ENCODE measurements at places on chromosomes 12 and 14. TPM values are rescaled to one million over a fixed set of nuclear protein-coding genes. Genes with fewer than 3 reads are reported as not detected.

Gene CIROP
- total RNA-seq: 1.0 TPM

Gene LMNTD1
- not detected for total RNA-seq

Gene VDR
- total RNA-seq: 9.8 TPM

Gene NTN4
- 28.6 TPM for total RNA-seq

DNA sequence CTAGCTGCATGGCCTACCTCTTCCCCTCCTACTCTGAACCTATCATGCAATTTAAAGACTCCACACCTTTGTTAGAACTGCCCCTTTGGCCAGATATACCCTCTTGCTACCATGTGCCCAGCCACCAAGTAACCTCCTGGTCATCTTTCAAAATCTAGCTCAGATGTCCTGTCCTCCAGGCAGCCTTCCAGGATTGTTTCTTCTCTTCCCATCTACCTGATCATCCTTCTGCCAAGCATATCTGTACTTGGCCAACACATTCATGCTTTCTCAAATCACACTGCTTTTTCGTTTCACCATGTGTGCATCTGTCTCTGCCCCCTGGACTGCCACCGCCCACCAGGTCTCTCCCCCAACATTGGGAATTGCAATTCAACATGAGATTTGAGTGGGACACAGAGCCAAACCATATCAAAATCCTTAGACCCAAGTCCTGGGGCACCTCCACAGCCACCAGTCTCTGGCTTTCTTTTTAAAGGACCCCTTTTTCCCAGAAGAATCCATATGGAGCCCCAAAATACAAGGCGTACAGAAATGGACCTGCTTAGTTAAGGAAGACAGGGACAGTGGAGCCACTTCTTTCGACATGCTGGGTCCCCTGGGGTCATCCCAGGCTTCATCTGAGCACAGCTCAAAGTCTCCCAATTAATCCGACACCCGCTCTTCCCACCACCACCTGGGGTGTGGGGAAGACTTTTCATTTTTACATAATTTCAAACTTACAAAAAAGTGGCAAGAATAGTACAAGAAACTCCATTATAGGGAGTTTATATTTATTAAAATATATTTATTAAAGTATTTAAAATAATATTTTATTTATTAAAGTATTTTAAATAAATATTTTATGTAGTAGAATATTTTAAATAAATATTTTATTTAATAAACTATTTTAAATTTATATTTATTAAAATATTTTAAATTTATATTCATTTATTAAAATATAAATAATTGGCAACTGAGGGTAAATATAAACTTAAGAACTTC lies 7.9 kb upstream of the CMKLR1 start:
- no peak for DNase-seq
- no peaks in the 10 kb centered on the region for H3K36me3 ChIP-seq
- no peaks in the 10 kb centered on the region for H3K4me1 ChIP-seq

GRCh38 chr14:75917946-75918335 lies 63.9 kb downstream of the TGFB3 start:
- H3K27me3 ChIP-seq: no peaks in the 10 kb centered on the region
- no peak for DNase-seq
- H3K36me3 ChIP-seq: no peaks in the 10 kb centered on the region
- no peaks in the 10 kb centered on the region for H3K4me1 ChIP-seq

- H3K4me3 ChIP-seq: peak overlapping the region; percentile 41
- peaks cover 3% of the 10 kb centered on the region for H3K4me1 ChIP-seq
- no peak for DNase-seq
- H3K27ac ChIP-seq: no peak overlapping the region
Measured at GRCh38 chr12:109153821-109154441, 37.5 kb downstream of the ACACB start.

DNA sequence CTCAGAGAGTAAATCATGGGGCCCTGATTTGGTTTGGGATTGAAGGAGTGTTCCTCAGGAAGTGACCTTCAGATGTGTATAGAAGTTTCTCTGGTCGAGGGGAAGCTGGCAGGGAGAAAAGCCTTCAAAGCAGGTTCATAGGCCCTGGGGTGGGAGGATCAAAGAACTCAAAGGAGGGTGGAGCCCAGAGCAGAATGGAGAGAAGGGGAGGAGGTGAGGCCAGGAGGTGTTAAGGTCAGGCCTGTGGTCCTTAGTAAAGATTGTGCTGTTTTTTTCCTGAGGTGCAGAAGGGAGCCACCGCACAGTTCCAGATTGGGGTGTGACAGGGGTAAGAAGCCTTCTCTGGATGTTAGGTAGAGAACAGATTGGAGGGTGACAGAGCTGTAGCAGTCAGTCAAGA lies 9.7 kb upstream of the CFAP251 start:
- no peak for DNase-seq
- H3K4me1 ChIP-seq: no peaks in the 10 kb centered on the region
- peaks cover 6% of the 10 kb centered on the region for H3K36me3 ChIP-seq
- no peak overlapping the region for H3K4me3 ChIP-seq
- H3K27me3 ChIP-seq: no peaks in the 10 kb centered on the region
- no peak overlapping the region for H3K27ac ChIP-seq

Gene MORN3
- total RNA-seq: 0.77 TPM

Gene GALNT16
- total RNA-seq: 8.5 TPM

Gene ADAM21
- 0.66 TPM for total RNA-seq

DNA sequence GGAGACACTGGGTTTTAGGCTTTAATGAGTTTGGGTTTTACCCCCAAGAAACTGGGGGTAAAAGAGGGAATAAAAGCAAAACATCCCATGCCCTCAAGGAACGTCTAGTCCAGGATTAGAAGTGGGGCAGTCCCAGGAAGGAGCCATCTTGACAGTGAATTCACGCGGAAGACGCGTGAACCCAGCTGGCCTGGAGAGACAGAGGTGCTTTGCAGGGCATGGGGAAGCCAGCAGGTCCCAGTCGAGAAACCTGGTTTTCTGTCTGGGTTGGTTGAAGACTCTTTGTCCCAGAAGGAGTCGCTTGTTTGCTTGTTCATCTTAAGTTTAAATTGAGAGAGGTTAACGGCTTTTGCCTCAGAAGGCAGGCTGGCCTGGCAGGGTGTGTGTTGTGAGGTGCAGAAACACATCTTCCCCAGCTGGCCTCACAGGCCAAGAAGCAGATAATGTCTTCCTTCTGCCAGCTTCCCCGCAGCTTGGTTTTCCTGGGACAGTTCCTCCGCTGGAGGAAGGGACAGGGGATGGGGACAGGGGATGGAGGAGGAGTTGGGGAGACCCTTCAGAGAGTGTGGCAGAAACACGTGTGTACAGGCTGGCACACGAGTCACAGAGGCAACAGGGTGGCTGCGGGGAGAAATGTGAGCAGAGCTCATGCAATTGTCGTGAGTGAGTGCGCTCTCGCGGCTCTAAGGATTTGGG lies 18.5 kb upstream of the CD9 start:
- no peaks in the 10 kb centered on the region for H3K36me3 ChIP-seq
- peaks cover 36% of the 10 kb centered on the region for H3K4me1 ChIP-seq
- H3K4me3 ChIP-seq: no peak overlapping the region
- no peaks in the 10 kb centered on the region for H3K27me3 ChIP-seq
- DNase-seq: no peak

DNA sequence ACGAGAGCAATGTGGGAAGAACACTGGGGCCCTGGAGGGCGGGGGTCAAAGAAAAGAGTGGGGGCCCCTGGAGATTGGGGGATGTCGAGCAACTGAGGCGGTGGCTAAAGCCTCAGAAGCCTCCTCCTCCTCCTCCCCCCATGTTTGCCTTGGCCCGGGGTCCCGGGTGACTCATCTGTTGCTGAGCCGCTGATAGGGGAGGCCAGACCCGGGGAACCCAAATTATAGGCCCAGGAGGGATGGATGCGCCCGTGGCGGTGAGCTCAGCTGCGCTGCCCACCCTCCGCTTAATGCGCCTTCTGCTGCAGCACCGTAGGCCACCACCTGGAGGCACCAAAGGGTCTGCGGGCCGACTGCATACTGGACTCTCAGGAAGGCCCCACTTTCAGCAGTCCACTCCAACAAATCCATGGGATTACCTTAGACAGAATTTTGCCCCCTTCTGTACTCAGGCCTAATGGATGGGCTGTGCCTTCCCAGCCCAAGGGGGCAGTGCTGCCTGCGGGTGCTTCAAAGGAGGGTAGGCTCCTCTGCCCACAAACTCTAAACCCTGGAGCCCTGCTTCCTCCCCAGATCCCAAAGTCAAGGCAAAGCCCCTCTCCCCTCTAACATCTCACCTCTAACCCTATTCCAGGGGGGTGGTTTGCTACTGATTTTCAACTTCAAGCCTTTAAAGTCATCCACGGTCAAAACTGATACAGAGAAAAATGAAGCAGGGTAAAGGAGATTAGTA lies 2.6 kb upstream of the WNT10B start:
- peaks cover 2% of the 10 kb centered on the region for H3K4me1 ChIP-seq
- no peak overlapping the region for H3K27ac ChIP-seq
- peak; percentile 57 for DNase-seq

- H3K27me3 ChIP-seq: no peaks in the 10 kb centered on the region
- H3K27ac ChIP-seq: no peak overlapping the region
- H3K36me3 ChIP-seq: no peaks in the 10 kb centered on the region
- DNase-seq: no peak
- H3K4me3 ChIP-seq: no peak overlapping the region
Measured at GRCh38 chr14:100813291-100813690, 12.6 kb upstream of the MEG3 start.

DNA sequence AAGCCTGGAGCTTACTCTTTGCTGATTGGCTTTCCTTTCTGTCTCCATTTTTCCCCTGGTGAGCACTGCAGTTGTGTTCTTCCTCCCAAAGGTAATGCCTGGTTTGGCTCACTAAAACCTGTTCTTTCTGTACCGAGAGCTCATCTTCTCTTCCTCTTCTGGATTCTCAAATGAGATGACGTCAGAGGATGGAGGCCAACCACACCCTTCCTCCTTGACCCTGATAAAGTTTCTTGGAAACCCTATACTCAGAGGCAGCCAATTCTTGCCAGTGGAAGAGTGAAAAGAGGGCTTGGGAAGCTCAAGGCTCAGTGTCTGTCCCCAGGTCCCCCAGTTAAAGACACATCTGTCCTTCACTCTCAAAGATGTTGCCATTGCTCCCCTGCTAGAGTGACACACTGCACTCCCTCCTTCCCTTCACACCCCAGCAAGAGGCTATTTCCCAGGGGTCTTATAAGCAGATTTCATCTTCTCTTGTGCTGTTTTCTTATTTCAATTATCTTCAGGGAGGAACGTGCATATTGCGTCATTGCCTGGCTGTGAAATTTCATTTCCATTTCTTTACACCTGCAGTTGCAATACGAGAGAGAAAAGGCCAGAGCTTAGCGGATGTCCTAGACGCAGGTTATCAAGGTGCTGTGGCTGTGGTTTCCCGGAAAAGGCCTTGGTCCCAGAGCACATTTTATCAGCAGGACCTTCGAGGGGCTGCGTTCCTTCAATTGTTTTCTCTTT lies 27.3 kb downstream of the NTF3 start:
- no peak overlapping the region for H3K4me3 ChIP-seq
- peaks cover 8% of the 10 kb centered on the region for H3K4me1 ChIP-seq
- DNase-seq: no peak
- no peaks in the 10 kb centered on the region for H3K36me3 ChIP-seq
- H3K27me3 ChIP-seq: no peaks in the 10 kb centered on the region

Gene SOCS4
- total RNA-seq: 16.2 TPM

DNA sequence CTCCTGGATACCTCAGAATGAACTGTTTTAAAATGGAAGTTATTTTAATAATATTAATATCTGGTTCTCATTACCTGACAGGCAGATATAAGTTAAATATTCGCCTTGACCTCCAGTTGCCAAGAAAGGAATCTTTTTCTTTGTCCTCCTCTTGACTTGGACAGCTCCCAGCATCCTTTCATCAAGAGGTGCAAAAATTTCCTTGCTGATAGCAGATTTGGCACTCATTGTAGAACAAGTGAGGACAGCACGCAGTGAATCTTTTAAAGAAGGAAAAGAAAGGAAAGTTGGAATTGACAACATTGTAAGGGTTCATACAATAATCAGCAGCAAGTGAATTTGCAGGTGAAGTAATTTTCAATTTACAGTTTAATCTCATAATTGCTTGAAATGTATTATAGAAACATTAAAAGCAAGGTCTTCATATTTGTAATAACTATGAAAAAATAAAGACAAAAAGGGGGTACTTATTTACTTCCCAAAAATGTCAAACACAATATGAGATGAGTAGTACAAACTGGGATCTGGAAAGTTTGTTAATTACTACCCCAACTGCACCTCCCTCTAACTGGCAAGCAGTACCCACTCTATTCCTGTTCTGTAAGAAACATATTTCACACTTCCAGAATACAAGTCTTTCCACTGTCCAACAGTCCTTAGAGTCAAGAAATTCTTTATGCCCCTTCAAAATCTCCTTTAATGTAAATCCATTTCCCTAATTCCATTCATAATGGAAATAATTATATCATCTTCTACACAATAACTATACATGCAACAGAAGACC lies 75.2 kb downstream of the STXBP6 start:
- DNase-seq: no peak
- no peaks in the 10 kb centered on the region for H3K4me1 ChIP-seq
- H3K36me3 ChIP-seq: no peaks in the 10 kb centered on the region

Gene PIWIL1
- not detected for total RNA-seq

Measured in fibroblast of lung (primary cell).